ENCODE measurements at places on chromosomes 6 and 20.

- no peak for DNase-seq
Observed at GRCh38 chr6:121157906-121158305, 176.4 kb downstream of the TBC1D32 start.

GRCh38 chr6:9009931-9010330, 574.6 kb upstream of the SLC35B3 start:
- DNase-seq: no peak

DNA sequence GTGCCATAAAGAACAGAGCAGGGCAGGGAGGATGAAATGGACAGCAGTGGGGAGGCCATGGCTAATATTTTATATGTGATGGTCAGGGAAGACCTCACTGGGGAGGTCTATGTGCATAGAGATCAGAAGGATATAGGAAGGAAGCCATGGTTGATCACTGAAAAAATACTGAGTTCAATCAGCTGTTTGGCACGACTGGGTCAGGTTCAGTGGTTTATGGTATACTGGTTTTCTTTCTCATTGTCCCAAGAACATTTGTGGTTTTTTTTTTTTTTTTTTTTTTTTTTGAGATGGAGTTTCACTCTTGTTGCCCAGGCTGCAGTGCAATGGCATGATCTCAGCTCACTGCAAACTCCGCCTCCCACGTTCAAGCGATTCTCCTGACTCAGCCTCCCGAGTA, 78.3 kb upstream of the TIAM2 start:
- no peak for DNase-seq

GRCh38 chr6:33702345-33702977, 9.0 kb downstream of the UQCC2 start:
- peak; percentile 21 for DNase-seq

DNA sequence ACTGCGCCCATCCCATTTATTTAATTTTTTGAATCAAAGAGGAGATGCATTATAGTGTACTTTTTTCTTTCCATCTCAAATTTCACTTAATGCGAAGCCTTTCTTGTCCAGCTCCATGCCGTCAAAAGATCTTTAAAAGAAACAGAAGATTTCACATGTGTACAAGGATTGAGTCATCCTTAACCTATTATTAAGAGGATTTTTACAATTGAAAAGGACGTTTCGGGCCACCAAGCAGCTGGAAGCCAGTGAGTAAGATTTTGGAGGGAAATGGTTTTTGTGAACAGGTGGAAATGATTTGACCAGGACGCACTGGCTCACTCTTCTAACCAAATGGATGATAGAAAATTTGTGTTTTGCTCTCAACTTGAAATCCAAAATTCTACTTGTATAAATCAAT, 15.1 kb upstream of the CCDC170 start:
- no peak for DNase-seq

DNA sequence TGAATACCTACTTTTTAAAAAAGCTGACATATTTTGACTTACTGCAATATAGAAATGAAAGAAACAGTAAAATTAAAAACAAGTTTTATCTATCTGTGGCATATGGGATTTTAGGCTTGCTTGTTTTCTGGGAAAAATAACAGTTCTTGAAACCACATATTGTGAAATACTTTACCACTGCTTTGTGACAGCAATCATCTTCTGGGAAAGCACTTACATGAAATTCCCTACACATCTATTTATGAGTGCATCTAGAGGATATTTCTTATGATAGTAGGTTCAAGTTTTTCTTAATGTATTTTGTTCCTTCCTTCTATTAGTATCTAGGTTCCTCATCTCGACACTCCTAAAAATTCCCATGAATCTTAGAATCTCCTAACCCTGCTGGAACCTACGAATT, 75.2 kb downstream of the STXBP5 start:
- no peak for DNase-seq

GRCh38 chr20:62219992-62220665, at the start of gene HRH3:
Gene HRH3, minus strand, starts transcription at chr20:62220278. Its CDS starts 308 bp downstream, at chr20:62219970.
- DNase-seq: peak; percentile 11

DNA sequence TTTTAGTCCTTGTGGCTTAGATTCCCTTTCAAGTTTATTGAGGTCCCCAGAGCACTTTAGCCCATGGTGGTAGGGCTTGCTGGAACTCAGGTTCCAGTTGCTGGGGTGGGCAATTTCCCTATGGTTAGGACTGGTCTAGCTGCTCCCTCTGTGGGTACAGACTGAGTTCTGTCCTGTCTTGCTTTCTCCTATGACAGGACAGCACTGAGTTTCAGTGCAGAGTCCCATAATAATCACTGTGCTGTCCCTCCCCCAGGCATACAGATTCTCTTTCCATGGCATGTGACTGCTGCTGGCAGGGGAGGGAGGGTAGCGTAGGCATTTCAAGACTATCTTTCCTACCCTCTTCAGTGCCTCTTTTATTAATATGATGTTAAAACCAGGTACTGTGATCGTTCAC, 17.1 kb upstream of the ERVFRD-1 start:
- DNase-seq: no peak

GRCh38 chr20:32775336-32775991, 13.3 kb downstream of the DNMT3B start:
- DNase-seq: no peak

- no peak for DNase-seq
Observed at GRCh38 chr6:88730611-88731011, 232.8 kb downstream of the RNGTT start.

DNA sequence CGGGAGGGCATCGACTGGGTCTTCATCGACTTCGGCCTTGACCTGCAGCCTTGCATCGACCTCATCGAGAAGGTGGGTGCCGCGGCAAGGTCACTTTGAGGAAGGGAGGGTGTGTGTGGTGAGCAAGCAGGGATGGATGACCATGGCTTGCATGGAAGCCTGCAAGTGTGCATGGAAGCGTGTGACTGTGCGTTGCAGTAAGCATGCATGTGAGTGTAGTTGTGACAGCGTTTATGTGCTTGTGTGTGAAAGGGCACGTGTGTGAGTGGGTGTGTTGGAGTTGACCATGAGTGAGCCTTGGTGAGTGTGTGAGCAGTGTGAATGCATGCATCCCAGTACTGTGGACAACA, 32.5 kb downstream of the MYH7B start:
- DNase-seq: no peak

DNA sequence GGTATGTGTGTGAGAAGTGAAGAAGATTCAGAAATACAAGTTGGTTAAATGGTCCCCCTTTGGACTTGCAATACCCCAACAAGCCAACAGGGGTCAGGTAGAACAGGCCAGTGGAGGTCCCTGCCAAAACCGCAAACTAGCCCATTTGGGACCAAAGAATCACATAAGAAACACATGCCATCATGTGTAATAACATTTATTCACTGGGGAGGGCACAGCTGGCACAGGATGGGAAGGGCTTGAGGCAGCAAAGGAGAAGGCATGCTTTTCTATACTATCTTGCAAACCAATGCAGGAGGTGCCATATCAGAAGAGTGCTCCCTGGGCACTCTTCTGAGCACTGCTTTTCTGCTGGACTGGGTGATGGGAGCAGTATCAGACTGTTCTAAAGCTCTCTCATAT, 116.1 kb upstream of the TRAF3IP2 start:
- peak; percentile 39 for DNase-seq

GRCh38 chr6:111995404-111995803, 58.5 kb upstream of the CCN6 start:
- DNase-seq: no peak

- DNase-seq: no peak
Observed at GRCh38 chr6:161984713-161985112, 710.9 kb upstream of the AGPAT4 start.

- no peak for DNase-seq
Observed at GRCh38 chr6:135185483-135185882, 4.4 kb downstream of the MYB start.

- no peak for DNase-seq
Observed at GRCh38 chr20:63116412-63117106, 99.4 kb downstream of the YTHDF1 start.

- DNase-seq: no peak
Observed at GRCh38 chr6:56101141-56101553, 146.2 kb downstream of the COL21A1 start.

DNA sequence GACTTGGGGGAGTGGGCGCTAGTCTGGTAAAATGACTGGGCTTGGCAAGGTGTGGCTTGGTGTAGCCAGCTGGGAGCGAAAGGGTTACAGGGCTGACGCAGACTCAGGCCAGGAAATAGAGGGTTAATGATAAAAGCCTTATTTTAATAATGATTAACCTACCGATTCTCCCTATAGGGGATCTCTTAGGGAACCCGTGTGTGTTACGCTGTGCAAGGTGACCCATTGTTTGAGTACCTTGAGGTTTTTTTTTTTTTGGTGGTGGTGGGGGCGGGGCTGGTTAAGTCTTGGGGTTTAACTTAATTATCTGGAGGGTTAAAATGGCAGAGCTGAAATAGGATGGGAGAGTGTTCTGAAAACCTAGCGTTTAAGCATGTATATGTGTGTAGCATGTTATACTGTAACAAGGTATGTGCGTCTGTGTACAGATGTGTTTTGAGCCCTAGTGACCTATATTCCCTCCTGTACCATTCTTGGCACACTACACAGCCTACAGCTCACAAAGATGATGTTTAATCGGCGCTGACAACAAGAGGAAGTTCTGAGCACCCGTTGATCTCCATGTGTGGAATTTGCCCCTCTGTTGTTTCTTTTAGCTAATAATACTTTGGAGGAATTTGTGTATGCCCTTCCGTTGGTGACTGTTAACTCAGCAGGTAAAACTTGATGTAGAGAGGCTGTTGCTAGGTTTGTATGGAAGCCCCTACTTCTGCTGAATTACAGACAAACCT, 1.3 kb downstream of the CARMIL1 start:
- no peak for DNase-seq

DNA sequence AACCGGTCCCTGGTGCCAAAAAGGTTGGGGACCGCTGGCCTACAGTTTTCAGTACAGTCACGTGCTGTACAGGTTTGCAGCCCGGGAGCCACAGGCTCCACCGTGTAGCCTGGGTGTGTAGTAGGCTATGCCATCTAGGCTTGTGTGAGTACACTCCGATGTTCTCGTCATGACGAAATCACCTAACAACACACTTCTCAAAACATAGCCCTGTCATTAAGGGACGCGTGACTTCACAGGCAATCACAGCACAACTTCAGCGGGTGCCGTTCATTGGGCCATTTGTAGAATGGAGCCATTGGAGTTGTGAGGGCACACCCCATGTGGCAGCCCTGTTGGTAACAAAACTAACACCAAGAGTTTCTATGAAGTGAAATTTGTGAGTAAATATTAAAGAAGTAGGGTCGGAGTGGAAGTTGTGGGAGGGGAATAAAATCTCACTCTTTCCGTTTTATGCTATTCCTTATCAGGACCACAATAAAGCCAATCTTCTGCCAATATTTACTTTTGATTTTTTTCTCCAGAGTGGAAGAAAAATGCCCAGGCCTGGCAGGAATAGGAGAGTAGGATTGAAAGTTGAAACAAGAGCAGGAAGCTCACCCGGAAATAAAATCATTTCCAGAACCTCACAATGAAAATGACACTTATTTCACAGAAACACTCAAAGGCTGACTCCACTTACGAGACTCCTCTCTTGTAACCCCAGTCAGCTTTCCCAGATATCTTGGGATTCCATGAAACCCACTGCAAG, 63.7 kb upstream of the PTPN1 start:
- DNase-seq: no peak

GRCh38 chr20:20457392-20458126, 89.7 kb downstream of the INSM1 start:
- no peak for DNase-seq

DNA sequence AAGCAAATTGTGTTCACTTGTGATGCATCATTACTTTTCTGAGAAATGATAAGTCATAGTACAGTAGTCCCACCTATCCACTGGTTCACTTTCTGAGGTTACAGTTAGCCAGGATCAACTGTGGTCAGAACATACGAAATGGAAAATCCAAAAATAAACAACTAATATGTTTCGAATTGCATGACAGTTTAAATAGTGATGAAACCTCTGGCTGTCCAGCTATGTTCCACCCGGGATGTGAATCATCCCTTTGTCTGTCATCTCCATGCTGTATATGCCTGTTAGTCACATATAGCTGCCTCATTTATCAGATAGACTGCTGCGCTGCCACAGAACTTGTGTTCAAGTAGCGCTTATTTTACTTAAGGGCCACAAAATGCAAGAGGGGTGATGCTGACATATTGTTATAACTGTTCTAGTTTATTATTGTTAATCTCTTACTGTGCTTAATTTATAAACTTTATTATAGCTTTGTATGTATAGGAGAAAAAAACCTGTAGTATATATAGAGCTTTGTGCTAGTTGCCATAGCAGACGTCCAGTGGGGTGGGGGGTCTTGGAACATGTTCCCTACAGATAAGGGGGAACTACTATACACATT, 29.2 kb downstream of the AFDN start:
- DNase-seq: no peak

DNA sequence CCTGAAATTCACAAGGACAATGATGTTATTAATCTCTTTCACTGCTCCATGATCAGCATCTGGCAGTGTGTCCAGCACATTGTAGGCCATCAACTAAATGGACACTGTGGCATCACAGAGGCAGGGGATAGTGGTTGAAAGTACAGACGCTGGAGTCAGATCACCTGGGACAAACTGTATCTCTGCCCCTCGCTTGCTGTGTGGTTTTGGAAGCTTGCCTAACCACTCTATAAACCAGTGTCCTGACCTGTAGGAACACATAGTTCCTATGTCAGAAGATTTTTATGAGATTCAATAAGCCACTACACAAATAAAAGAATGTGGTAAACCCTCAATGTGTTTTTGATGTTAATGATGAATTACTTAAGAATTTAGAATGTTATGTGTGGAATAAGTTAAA, 219.3 kb upstream of the RNF217 start:
- DNase-seq: no peak

GRCh38 chr6:111920578-111920977, 47.3 kb upstream of the FYN start:
- DNase-seq: no peak

All from CD4-positive, alpha-beta T cell treated with Interleukin-6 at 100 ng/mL for 8 hours (primary cell).